ENCODE measurements at places on chromosomes 7 and 10. TPM values are rescaled to one million over a fixed set of nuclear protein-coding genes. Genes with fewer than 3 reads are reported as not detected.

GRCh38 chr7:20269726-20270125 lies 52.5 kb upstream of the MACC1 start:
- no peaks in the 10 kb centered on the region for H3K36me3 ChIP-seq
- no peaks in the 10 kb centered on the region for H3K27me3 ChIP-seq
- no peak overlapping the region for H3K27ac ChIP-seq
- H3K4me1 ChIP-seq: no peaks in the 10 kb centered on the region
- no peak for DNase-seq

- H3K4me1 ChIP-seq: no peaks in the 10 kb centered on the region
- H3K4me3 ChIP-seq: no peak overlapping the region
- DNase-seq: no peak
- peaks cover under 1% of the 10 kb centered on the region for H3K27me3 ChIP-seq
- no peak overlapping the region for H3K27ac ChIP-seq
These were observed 320.0 kb upstream of the C7orf33 start for GRCh38 chr7:148270576-148270975.

GRCh38 chr7:158321056-158321700 lies 266.4 kb downstream of the PTPRN2 start:
- H3K4me3 ChIP-seq: no peak overlapping the region
- no peak for DNase-seq
- H3K27me3 ChIP-seq: no peaks in the 10 kb centered on the region
- no peaks in the 10 kb centered on the region for H3K4me1 ChIP-seq

DNA sequence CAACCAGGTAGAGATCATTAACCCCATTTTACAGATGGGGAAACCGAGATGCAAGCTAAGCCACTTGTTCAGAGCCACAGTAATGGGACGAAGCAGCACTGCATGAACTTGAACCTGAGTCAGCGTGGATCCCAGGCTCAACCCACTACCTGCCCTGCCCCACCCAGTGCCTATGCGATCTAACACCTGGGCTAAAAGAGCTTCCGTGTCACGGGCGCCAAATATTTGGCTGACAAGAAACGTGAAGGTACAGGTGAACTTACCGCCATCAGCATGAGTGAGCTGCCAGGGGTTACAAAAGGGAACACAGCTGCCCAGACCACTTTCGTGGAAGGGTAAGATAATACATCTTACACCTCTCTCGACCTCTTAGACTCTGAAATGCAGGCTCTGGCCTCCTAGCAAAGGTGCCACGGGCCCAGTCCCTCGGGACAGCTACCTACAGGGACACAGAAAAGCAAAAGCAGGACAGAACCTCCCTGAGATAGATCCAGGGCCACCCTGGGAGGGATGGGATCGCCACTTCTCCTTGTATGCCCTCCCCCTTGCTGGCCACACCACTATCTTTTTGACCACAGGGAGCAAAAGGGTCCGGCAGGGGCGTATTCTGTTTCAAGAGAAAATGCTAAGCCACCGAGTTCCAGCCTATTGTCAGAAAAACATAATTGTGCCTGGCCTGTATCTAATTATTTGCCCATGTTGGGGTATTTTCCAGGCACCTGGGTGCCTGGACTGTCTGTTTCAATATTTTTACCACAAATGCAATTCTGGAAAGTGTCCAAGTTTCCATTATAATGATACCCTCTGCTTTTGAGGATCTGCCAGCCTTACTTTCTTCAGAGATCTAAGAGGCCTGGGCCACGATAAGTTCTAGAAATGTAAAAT lies 6.4 kb downstream of the CHST15 start:
- no peak for DNase-seq
- H3K27ac ChIP-seq: no peak overlapping the region
- H3K4me1 ChIP-seq: no peaks in the 10 kb centered on the region
- H3K4me3 ChIP-seq: no peak overlapping the region
- no peaks in the 10 kb centered on the region for H3K36me3 ChIP-seq
- H3K27me3 ChIP-seq: no peaks in the 10 kb centered on the region

- no peak overlapping the region for H3K27ac ChIP-seq
- no peaks in the 10 kb centered on the region for H3K4me1 ChIP-seq
- no peak overlapping the region for H3K4me3 ChIP-seq
- DNase-seq: no peak
- H3K27me3 ChIP-seq: no peaks in the 10 kb centered on the region
These were observed 9.7 kb downstream of the GIMAP5 start for GRCh38 chr7:150746921-150747320.

GRCh38 chr7:40758590-40758989 lies 623.8 kb downstream of the SUGCT start:
- no peak overlapping the region for H3K4me3 ChIP-seq
- no peak for DNase-seq
- H3K27me3 ChIP-seq: no peaks in the 10 kb centered on the region
- H3K36me3 ChIP-seq: no peaks in the 10 kb centered on the region

- no peak overlapping the region for H3K4me3 ChIP-seq
- H3K36me3 ChIP-seq: peaks cover 7% of the 10 kb centered on the region
- no peak for DNase-seq
- H3K27ac ChIP-seq: no peak overlapping the region
These were observed 2.0 kb downstream of the SRI start for GRCh38 chr7:88217675-88218428.

DNA sequence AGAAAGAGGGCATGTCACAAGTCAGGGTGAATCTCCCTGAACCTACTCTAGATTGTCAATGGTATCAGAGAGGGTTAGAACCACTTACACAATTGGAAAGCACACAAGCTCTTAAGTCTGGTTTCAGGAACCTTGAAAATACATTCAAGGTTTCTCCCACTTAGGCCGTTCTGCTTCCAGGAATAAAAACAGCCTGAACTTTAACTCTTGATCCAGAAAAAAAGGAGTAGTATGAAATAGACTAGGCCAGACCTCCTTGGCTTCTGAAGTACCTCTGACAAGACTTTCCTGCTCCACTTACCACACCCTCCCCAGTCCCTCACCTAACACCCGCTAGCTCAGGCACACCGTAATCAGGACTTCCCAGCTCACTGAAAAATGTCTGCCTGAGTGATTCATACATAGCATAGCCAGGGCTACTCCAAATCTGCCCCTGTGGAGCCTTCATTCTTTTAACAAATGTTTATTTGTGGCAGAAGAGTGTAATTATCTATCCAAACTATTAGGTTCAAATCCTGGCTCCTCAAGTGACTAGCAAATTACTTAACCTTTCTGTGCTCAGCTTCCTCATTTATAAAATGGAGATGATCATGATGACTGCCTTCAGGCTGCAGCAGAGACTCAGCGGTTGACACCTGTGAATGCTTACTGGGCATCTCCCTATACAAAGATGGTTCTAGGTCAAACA lies 30.3 kb upstream of the IL6 start:
- no peaks in the 10 kb centered on the region for H3K4me1 ChIP-seq
- H3K4me3 ChIP-seq: no peak overlapping the region
- no peaks in the 10 kb centered on the region for H3K27me3 ChIP-seq

GRCh38 chr10:127298381-127298780 lies 102.0 kb upstream of the INSYN2A start:
- no peaks in the 10 kb centered on the region for H3K27me3 ChIP-seq
- DNase-seq: no peak
- H3K27ac ChIP-seq: no peak overlapping the region
- no peaks in the 10 kb centered on the region for H3K4me1 ChIP-seq
- no peak overlapping the region for H3K4me3 ChIP-seq

DNA sequence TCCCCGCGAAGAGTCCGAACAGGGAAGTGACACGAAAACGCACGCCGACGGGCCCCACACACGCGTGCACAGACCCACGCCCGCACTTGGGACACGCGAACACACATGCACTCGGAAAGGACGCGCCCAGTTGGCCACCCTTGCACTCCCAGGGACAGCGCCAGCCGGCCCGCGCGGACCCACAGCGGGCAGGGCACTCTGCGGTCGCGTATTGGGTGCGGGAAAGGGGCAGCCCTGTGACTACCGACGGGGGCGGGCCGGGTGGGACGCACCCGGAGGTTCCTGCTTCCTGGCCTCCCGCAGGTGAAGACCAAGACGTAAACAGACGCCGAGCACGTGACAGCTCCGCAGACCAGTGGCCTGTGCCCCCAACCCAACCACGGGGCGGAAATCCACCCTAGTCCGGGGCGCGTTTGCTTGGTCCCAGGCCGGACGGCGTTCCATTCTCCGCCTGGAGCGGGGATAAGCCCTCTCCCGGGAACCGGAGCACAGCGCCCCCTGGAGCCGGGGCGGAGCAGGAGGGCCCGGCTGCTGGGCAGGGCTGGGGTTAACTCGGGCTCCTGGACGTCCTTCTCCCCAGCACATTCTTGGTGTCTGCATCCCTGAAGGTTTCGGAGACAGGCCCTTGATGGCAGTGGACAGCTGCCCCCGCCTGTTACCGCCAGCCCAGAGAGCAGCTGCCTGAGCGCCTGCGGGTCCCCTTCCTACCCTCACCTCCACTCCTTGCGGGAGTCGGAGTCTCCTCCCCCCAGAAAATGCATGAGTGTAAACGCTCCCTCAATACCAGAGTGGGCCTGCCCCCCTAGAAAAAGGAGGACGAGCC lies 2.0 kb upstream of the LZTS2 start:
- H3K27me3 ChIP-seq: no peaks in the 10 kb centered on the region
- peak; percentile 71 for DNase-seq
- H3K4me1 ChIP-seq: peaks cover 23% of the 10 kb centered on the region
- peak overlapping the region; percentile 91 for H3K4me3 ChIP-seq
- peak overlapping the region; percentile 100 for H3K27ac ChIP-seq

- no peaks in the 10 kb centered on the region for H3K4me1 ChIP-seq
- H3K36me3 ChIP-seq: no peaks in the 10 kb centered on the region
- no peak overlapping the region for H3K27ac ChIP-seq
- no peak for DNase-seq
These were observed 208.9 kb downstream of the TAX1BP1 start for GRCh38 chr7:27948861-27949260.

The SPOCK2 gene
- 163 TPM for total RNA-seq

The SFTPD gene
- 2.1 TPM for total RNA-seq

The MACC1 gene
- total RNA-seq: 3.0 TPM

The HOXA5 gene
- 3.7 TPM for total RNA-seq

The CLDN4 gene
- 162 TPM for total RNA-seq

The GPRIN2 gene
- total RNA-seq: 4.3 TPM

The AGR3 gene
- total RNA-seq: not detected

The HMX2 gene
- 1.0 TPM for total RNA-seq

The FXYD4 gene
- not detected for total RNA-seq

The WNT8B gene
- 0.40 TPM for total RNA-seq

Data from prostate gland (tissue), 2 donors.